Activated CD4-positive, CD25-positive, alpha-beta regulatory T cell treated with anti-CD3 and anti-CD28 coated beads, Interleukin-2, amount 50 U/mL, for 16 hours (primary cell): ENCODE measurements at places on chromosomes 11 and 22.

DNA sequence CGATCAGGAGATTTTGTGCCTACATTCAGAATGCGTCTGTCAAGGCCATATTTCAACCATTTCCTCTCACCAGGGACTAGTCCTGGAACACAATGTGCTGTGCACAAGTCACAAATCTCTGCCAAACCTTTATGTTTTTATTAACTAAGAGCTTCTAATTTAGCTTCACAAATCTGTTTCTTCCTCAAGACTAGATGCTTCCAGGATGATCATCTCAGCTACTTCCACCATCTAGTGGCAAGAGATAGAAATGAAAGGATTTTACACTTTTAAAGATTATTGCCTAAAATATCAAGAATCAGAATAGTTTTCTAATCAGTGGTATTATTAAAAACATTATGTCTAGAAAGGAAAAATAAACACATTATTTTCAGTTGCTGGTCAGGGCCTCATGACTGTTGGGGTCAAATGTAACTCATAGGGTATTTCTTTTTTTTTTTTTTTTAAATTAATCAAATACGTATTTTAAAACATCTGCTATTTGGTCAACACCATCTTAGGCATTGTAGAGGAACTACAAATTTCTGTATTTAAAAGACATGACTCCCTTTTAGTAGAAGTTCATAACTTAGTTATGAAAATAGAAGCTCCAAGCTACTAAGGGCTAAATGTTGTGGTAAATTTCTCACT is 1102.6 kb downstream of the DLG2 start:
- DNase-seq, result no peak

- no peak for DNase-seq
Measured at GRCh38 chr11:105720096-105720495, 110.2 kb downstream of the GRIA4 start.

- no peak for DNase-seq
Measured at GRCh38 chr11:12518606-12519385, 141.4 kb downstream of the PARVA start.

- DNase-seq, result no peak
Measured at GRCh38 chr11:121309688-121310087, 17.1 kb downstream of the SC5D start.

DNA sequence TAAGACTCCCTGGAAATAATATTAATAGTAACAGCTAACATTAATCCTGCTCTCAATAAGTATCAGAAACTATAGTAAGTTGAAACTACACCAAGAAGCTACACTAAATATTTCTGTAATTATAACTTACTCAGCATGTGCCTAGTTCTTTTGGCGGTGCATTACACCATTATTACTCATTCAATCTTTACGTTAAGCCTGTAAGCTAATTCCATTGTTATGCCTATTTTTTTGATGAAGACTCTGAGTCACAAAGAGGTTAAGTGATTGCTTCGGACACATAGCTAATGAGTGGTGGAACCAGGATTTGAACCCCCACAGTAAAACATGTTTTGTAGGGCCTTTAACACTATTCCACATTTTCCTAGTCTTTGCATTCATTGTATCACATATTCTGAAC is 111.6 kb downstream of the RASSF10 start:
- no peak for DNase-seq

DNA sequence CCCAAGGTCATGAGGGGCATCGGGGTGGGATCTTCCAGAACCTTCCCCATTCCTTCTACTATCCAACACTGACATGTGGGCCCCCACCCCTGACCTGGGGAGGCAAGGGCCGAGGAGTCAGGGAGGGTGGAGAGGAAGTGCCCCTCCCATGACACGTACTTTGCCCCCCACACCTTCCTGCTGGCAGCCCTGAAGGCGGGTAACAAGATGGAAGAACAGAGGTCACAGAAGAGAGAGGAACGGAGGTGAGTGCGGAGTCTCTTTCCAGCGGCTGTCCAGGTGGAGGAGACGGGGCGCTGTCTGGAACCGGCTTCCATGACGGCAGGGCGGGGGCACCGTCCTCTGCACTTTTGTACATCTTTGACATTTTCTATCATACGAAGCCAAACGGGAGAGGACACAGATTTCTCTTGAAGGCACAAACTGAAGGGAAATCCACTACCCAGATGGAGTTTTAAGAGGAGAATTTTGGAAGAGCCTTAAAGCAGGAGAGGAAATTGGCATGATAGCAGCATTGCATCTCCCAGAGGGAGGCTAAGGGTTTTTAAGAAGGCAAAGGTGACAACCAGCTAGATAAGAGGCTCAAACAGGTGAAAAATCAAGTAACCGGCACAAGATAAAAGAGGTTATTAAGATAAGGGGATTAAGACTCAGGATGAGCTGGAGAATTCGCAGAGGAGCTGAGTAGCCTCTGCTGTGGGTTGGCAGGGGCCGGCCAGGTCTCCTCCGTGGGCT is 16.7 kb downstream of the OSBPL5 start:
- DNase-seq, result no peak

DNA sequence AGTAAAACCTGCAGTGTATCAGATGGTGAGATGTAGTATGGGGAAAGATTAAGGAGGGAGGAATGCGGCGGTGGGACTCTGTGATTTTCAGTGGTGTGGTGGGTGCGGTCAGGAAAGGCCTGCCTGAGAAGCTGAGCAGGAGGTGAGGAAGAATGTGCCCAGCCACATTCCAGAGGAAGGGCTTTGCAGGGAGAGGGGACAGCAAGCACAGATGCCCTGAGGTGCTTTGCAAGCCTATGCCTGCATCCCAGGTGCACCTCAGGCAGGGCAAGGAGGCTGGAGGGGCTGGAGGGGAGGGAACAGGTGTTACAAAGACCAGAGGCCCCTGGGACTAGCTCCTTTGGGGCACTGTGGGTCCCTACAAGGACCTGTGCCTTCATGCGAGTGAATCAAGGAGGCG is 42.1 kb downstream of the MYO7A start:
- no peak for DNase-seq

GRCh38 chr11:75001686-75002085 is 13.0 kb downstream of the NEU3 start:
- DNase-seq, result no peak

DNA sequence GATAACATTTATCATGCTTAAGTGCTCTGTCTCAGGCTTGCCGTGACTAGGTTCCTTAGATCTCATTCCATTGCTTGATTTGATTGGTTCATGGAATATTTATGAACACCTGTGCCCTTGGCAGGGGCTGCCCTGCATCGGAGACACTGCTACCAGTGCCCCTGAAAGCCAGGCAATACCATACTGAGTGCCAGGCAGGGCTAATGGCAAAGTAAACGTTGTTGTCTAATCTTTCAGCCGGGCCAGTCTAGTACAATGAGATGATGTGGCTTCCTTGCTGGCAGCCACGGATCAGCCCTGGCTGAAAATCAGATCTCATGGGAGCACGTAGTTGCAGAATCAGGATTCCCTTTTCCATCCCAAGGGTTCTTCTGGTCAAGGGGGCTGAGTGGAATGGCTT is 5.0 kb upstream of the PGA3 start:
- DNase-seq, result no peak

- peak; percentile 13 for DNase-seq
Measured at GRCh38 chr22:30221121-30221992, 25.2 kb downstream of the LIF start.

GRCh38 chr22:36549033-36549432 is 20.1 kb upstream of the EIF3D start:
- no peak for DNase-seq

DNA sequence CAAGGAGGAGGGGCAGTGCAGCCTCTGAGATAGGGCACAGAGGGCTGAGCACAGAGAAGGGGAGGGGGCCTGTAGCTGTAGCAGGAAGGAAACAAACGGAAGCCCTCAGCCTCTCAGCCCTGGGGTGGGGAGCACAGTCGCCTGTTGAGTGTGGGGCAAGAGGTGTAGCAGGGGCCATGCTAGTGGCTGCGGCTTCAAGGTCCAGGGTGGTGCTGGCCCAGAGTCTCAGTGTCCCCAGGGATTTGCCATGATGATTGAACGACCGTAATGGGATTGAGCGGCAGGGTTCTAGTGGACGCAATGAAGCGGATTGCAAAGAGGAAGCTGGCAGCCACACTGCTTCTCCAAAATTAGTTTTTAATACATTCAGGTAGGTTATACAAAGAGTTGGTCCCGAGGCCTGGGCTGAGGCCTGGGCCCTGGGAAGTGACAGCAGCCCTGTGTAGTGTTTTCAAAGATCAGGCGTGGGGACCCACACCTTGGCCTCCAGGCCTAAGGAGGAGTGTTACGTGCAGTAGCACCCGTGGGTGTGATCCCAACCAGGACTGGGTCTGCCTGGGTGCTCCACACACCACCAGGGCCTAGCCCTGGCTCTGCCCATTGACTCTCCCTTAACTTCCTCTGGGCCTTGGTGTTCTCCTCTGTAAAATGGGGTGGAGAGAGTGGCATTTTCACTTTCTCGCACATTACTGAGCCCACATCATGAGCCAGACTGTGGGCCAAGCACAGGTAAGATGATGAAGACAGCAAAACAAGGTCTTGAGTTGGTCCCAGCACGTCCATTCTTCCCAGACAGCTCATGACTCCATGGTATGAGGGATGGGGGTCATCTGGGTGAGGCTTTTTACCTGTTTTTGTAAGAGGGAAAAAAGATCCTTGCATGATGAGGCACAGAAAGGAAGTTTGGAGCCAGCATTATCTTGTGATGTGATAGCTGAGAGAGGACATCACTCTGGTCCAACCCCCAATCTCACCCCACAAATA is 13.1 kb downstream of the LRRC32 start:
- no peak for DNase-seq
